Chondrocyte (in vitro differentiated cells): ENCODE measurements at places on chromosomes 12 and 14.

GRCh38 chr12:27274706-27275105 lies 30.6 kb downstream of the STK38L start:
- peaks cover 90% of the 10 kb centered on the region for H3K4me1 ChIP-seq
- peaks cover 18% of the 10 kb centered on the region for H3K36me3 ChIP-seq
- H3K4me3 ChIP-seq = no peak overlapping the region
- DNase-seq = no peak
- peak overlapping the region; percentile 72 for H3K27ac ChIP-seq

- no peaks in the 10 kb centered on the region for H3K27me3 ChIP-seq
- no peak overlapping the region for H3K4me3 ChIP-seq
- H3K36me3 ChIP-seq = peaks cover 7% of the 10 kb centered on the region
- no peak for DNase-seq
- H3K27ac ChIP-seq = peak overlapping the region; percentile 68
- peaks cover 38% of the 10 kb centered on the region for H3K4me1 ChIP-seq
Observed at GRCh38 chr12:24909667-24910066, 39.2 kb downstream of the BCAT1 start.

DNA sequence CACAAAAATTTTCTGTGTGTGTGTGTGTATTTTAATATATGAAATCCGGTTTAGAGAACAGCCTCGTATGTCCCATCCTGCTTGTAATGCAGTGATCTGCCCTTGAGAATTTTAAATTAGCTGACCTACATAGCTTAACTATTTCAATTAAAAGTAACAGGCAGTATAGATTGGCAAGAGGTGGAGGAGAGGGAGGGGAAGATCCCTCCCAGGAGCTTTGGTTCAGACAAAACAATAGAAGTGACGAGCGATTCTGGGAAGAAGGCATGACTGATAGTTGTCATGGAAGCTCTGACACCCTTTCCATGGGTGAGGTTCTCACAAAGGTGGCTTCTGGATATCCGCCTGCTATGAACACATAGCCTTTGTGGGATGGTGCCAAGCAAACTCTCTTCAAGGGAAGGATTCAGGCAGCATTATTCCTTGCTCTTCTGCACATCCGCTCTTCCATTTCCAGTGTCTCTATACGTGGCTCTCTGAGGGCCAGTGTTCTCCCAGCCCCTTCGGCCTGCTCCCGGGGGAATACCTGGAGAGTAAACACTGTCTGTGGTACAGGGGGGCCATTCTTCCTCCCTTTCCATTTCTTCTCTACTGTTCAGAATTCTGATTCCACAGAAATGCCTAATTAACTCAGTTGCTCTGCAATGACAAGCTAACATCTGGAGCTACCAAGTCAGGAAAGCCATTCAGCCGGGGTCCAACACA lies 182.0 kb downstream of the CACNA1C start:
- no peak overlapping the region for H3K27ac ChIP-seq
- no peaks in the 10 kb centered on the region for H3K36me3 ChIP-seq
- no peak overlapping the region for H3K4me3 ChIP-seq
- H3K4me1 ChIP-seq = peaks cover 5% of the 10 kb centered on the region
- no peaks in the 10 kb centered on the region for H3K27me3 ChIP-seq
- DNase-seq = no peak

DNA sequence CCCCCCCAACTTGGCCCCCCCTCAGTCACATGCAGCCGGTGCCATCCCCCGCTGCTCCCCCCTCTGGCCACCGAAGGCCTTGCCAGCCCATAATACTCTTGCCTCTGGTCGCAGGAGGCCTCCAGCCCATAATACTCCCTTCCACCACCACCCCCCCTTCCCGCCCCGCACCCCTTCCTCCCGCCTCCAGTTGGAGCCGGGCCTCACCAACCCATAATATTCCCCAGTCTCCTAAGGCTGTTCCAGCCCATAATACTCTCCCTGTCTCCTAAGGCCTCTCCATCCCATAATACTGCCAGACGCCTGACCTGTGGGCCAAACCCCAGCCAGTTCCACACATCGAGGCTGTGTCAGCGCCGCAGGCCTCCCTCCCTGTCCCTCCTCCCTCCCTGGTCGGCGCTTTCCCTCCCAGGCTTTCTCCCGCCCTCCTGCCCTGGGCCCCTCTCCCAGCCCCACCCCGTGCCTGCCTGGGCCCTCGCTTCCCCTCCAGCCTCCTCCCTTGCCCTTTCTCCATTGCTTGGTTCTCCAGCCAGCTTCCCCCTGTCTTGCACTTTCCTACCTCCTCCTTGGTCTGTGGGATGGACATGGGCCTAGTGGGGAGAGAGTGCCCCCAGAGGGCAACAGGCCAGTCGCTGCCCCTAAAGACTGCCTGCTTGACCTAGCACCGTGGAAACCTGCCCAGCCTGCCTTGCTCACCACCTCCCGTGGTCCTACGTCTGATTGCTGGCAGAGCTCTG lies 6.8 kb upstream of the CHD4 start:
- no peaks in the 10 kb centered on the region for H3K36me3 ChIP-seq
- DNase-seq = peak; percentile 97
- H3K27ac ChIP-seq = peak overlapping the region; percentile 96
- H3K27me3 ChIP-seq = no peaks in the 10 kb centered on the region
- H3K4me3 ChIP-seq = no peak overlapping the region
- peaks cover 33% of the 10 kb centered on the region for H3K4me1 ChIP-seq

- no peak for DNase-seq
- peaks cover 2% of the 10 kb centered on the region for H3K36me3 ChIP-seq
- H3K4me3 ChIP-seq = no peak overlapping the region
- H3K4me1 ChIP-seq = peaks cover 3% of the 10 kb centered on the region
- peaks cover 57% of the 10 kb centered on the region for H3K27me3 ChIP-seq
- H3K27ac ChIP-seq = no peak overlapping the region
Observed at GRCh38 chr12:129001-129400, 62.4 kb downstream of the IQSEC3 start.

DNA sequence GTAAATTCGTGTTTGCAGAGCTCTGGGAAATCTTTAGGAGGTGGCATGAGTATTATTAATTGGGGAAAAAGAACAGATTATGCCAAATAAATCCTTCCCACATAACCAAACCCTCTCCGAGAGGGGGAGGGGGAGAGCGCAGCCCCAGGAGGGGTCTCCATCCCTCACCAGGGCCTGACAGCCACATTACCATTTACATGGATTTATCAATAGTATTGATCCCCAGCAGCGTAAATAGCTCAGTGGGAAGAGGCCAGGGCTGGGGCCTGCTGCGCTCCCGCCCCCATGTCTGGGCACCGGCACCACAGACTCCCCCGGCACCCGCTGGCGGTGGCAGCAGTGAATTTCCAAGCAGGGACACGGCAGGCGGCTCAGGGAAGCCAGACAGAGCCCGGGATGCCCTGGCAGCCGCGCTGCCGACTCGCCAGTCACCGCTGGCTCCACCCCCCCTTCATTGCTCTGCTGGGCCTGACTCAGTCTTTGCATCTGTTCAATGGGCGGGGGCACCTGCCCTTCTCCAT lies 2.4 kb downstream of the NCOR2 start:
- peak overlapping the region; percentile 85 for H3K4me3 ChIP-seq
- peaks cover 56% of the 10 kb centered on the region for H3K4me1 ChIP-seq
- no peaks in the 10 kb centered on the region for H3K27me3 ChIP-seq
- peak; percentile 78 for DNase-seq
- no peak overlapping the region for H3K27ac ChIP-seq
- H3K36me3 ChIP-seq = no peaks in the 10 kb centered on the region
